NCI-H1092 treated with DMSO at 0.1 percent for 48 hours (cell line): ENCODE measurements at places on chromosomes 5 and 9.

DNA sequence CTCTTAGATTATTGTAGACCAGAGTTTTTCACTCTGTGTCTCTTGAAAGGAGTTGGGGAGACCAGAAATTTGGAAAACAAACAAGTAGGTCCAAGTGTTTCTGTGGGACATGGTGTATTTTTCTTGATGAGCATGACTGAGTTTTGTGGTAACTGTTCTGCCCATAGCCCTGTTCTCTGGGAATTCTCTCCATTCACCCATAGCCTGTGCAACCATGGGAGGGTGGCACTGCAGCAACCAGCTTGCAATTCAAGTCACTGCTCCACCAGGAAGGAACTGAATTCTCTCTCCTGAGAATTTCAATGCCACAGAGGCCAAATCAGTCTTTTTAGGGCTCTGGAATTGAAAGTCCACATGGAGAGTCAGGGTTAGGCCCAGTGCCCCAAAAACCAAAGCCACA lies 475.3 kb upstream of the TRPC7 start:
- no peak for DNase-seq

GRCh38 chr5:71996789-71997188 lies 110.5 kb upstream of the MAP1B start:
- DNase-seq = no peak

DNA sequence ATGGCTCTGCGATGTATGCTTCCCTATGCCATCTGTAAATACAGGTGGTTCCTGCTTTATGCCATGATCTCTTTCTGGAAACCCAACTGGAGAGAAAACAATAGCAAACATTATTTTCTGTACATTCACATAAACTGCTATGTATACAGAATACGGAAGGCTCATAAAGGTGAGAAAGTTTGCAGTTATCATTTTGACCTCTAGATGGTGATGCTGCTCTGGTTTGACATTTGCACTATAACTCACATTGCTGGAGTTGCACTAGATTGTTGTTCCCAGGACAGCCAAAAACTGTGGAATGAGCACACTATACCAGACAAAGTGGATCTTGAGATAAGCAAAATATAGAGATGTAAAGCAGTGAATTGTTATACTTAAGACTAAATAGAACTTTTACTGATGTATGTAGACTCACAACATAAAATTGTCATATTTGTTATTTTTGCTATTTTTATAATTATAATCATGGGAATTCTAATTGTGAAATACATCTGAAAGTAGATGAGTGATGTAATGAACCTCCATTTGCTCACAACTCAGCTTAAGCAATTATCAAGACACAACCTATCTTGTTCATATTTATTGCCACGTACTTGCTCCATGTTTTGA lies 246.5 kb downstream of the PTPRD start:
- peak; percentile 62 for DNase-seq

- no peak for DNase-seq
Measured at GRCh38 chr9:108484468-108484867, 371.3 kb downstream of the ACTL7B start.

GRCh38 chr5:43117092-43117491 lies 3.6 kb upstream of the ZNF131 start:
- no peak for DNase-seq

DNA sequence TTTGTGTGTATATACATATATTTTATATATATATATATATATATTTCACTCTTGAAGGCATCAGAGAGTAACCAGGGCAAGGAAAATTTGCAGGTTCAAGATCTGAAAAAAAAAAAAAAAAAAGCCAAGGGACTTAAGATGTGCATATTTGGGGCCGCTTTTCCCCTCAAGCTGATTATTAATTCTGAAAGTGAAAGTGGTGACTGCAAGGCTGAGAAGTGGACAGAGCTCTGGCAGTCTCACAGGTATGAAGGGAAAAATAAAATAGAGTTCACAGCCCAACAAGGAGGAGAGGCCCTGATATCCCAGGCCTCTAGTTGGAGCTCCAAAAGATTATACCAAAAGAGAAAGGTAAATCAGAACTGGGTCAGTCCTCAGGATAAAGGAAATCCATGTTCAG lies 234.4 kb upstream of the GAS1 start:
- no peak for DNase-seq

GRCh38 chr9:89435071-89435823 lies 62.7 kb downstream of the SEMA4D start:
- DNase-seq = no peak

DNA sequence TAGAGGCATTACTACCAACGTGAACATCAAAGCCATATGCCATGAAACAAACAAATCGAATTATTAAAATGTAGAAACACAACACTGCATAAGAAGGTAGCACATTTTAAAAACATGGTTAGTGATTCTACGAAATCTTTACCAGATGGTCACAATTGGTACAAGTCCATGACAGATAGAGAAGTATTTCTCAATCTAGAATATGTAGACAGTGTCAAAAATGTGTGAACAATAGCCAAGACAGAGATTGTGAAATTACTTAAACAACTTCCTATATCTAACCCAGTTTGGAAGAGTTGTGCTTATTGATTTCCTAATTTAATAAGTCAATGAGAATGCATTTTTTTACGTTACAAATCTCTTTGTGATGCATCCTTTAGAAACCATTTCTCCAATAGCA lies 1121.6 kb downstream of the MAT2B start:
- DNase-seq = no peak
